ENCODE measurements at places on chromosomes 4 and X.

DNA sequence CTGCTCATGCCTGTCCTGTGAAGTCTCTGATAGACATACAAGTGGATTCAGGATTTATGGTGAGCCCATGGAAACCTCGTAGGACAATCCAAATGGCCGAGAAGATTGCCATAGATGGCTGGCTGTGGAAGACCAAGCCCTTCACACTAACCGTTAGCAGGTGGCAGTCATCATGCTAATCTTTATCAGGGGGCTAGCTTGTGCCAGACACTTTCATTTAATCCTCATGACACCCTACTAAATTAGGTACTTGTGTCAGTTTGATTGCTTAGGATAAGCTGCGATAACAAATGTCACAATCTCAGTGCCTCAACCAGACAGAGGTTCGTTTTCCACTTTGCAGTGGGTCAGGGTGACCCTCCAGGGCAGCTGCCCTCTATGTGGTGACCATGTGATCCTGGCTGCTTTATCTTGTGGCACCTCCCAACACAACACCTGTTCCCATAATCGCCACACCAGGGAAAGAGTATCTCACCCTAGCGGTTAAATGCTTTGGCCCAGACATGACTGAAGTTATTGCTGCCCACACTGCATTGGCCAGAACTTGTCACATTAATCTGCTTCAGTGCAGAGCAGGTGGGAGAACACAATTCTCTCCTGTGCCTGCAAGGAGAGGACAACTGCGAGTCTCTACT, 60.8 kb downstream of the REPS2 start:
- DNase-seq: peak; percentile 6

- DNase-seq: peak; percentile 76
Measured at GRCh38 chr4:8917868-8918783, 46.5 kb upstream of the HMX1 start.

- no peak for DNase-seq
Measured at GRCh38 chr4:95106408-95106928, 348.7 kb downstream of the BMPR1B start.

DNA sequence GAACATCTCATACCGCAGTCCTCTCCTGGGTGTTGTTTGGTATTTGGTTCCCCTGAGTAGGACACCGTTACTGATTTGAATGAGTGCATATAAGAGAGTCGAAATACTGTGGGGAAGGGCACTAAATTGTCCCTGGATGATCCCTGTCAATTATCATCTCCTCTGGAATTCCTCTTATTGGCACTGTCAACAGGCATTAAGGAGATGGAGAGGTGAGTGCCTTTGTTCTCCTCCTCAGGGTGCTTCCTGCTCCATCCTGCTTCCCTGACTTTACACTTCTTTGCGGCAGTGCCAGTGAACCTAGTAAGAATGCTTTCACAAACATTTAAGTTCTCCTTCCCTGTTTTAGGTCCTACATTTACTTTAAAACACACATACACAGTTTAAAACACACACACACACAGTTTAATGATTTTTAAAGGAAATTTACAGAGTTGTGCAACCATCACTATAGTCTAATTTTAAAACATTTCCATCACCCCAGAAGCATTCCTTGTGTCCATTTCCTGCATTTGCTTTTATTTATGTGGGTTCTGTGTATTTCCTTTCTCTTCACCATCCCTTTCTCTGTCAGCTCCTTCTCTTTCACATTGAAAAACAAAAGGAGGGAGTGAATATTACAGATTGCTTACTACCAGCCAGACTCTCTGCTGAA, 20.9 kb upstream of the ZRSR2 start:
- no peak for DNase-seq
